Fibroblast of skin of right biceps (primary cell): ENCODE measurements at places on chromosomes 13 and 19.

- DNase-seq = no peak
Measured at GRCh38 chr13:27242702-27243101, 8.7 kb upstream of the RPL21 start.

DNA sequence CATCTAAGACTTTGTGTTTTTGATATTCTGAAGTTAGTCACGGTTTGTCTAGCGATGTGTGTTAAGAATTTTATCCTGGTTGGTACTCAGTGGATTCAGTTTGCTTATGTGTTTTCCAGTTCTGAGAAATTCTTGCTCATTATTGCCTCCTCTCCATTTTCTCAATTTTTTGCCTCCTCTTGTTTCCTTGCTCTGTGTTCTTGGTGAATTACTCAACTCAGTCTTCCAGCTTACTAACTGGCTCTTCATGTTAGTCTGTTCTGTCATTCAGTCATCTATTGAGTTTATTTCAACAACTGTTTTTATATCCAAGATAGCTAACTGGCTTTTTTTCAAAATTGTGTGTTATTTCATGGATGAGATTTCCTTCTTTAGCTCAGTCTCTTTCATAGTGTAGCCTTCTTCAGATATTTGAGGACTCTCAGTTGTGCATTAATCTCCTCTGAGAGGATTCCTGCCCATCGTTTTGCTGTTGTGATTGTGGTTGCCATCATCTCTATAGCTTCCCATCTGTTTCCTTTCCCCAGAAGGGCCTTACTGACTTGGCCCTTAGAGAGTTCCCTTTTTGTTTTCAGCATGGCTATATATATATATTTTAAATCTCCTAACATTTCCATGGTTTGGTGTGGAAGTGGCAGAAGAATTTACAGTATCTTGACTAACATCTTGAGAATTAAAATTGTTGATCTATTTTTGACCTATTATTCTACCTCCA, 6.2 kb downstream of the SETDB2 start:
- DNase-seq = no peak

DNA sequence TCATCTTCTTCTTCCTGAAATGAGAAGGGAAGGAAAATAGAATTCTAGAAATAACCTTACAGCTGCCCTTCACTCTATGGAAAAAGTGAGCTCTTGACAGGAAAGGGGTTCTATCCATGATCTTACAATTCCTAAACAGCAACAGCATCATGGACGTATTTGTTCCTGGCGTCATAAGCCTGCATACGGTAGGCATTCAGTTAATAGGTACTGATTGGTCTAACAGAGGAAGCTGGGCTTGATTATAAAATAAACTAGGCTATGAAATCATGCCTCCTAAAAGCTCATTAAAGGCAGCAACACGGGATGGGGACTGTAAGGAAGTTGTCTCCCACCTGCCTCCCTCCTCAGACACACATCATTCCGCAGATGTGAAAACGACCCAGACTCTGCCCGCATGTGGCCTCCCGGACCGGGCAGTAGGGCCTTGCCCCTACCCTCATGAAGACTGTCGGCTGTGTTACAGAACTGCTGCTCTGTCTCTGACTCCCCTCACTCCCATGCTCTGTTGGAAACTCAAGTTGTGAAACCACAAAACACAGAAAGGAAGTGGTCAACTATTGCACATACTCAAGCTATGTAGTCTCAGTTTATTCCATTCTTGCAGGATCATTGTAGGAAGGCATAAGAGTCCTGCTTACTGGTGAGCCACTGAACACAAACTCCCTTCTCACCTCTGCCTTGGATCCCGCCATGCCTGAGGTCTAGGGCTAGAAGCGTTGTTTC, 129.8 kb downstream of the DLEU7 start:
- DNase-seq = peak; percentile 92

GRCh38 chr13:93794197-93794885, 567.7 kb downstream of the GPC6 start:
- DNase-seq = no peak

DNA sequence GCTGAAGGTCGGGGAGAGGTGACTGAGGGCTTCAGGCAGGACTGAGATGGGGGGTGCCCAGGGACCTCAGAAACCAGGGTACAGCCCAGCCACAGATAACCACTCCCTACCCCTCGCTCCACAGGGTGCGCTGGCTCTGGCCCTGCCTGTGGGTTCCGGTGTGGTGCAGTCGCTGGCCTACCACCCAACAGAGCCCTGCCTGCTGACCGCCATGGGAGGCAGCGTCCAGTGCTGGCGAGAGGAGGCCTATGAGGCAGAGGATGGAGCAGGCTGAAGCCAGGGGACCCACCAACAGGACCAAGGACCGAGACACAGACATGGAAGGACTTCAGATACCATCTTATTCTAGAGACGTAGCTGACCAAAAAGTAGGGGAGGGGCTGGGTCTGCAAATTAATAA, 6.3 kb downstream of the DHPS start:
- no peak for DNase-seq

GRCh38 chr19:35272122-35272719, 3.5 kb downstream of the USF2 start:
- no peak for DNase-seq

DNA sequence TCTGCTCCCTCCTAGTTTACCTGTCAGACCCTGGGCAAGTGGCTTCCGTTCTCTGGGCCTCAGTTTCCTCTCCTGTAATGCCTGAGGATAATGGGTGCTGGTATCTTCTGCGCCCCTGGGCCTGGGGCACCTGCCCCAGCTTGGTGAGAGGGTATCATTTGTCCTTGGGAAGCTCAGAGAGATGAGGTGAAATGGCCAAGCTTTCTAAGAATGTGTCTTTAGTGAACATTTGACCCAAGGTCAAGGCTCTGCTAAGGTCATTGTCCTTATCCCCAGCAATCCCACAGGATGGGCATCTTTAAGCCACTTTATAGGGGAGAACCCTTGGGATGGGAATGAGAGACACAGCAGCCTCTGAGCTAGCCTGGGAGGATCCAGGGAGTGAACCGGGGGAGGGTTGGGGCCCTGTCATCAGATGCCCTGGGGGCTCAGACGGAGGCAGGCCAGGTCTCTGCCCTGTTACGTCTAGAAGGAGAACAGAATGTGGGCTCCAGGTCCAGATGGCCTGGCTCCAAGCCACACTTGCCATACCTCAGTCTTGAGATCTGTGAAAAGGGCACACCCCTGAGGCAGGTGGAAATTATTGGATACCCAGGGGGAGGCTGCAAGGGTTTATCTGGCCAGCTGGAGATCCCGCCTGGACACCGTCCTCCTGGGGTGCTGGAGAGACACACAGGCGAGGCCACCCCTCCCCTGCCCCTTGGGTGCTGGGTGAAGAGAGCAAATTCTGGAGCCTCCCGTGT, 1.1 kb upstream of the NFIC start:
- DNase-seq = peak; percentile 31

DNA sequence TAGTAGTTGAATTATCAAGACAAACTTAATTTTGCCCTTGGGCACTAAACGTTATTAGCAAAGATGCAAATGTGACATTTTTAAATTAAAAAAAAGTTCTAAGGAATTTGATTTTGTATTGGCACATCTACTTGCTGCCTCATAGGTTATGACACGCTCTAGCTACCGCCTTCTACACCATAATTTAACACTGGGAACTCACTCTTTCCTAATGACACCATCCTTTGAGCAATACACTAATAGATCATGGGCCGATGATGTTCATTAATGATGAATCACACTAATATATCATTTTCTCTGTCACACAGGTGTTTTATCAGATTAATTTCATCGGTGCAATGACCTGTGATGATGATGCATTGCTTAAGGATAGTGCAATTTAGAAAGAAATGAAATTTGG, 528.8 kb upstream of the PCDH9 start:
- no peak for DNase-seq

DNA sequence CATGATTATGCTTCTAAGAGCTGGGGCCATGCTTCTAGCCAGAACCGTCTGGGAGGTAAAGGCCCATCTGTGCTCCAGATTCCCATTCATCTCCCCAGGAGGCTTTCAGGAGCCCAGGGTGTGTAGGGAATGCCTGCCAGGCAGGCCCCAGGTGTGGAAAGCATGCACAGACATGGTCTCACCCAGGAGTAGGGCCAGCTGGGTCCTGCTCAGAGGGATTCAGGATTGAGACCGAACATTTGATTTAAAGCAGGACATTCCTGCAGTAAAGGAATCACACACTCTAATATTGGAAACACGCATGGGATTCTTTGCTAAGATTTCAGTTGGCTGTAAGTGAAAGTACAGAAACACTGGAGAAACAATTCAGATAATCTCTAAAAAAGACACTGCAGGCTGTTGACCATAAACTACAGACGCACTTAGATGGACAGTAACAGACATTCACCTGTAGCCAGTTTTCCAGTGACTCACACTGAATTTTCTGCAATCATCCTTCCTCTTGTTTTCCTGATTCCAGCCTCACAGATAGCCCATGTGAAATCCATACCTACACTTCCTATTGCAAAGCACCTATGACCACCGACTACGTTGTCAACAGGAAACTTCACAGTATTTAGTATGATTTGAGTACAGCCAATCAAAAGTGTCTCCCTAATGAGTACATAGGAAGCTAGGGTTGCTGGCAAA, 257.8 kb downstream of the TBC1D4 start:
- peak; percentile 25 for DNase-seq

DNA sequence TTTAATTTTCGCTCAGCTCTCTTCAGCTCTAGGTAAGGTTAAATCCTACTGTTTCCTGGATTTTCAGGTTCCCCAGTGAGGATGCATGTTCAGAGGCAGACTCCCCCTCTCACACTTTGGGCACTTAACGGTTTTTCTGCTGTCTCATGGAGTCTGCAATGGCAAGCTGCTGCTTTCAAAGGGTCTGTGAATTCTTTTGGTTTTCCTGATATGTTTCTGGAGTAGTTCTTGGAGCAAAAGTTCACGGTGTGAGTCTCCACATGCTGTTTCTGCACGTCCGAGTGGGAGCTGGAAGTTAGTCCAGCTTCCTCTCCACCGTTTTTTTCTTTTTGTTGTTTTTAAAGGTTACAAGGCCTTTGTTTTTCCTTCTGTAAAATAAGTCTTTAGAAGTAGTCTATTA, 35.4 kb downstream of the DNAJC15 start:
- no peak for DNase-seq

DNA sequence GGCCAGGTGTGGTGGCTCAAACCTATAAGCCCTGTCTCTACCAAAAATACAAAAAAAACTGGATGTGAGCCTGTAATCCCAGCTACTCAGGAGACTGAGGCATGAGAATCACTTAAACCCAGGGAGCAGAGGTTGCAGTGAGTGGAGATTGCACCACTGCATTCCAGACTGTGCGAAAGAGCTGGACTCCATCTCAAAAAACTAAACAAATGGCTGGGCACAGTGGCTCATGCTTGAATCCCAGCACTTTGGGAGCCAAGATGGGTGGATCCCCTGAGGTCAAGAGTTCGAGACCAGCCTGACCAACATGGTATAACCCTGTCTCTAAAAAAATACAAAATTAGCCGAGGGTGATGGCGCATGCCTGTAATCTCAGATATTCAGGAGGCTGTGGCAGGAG, 34.9 kb upstream of the ZNF83 start:
- no peak for DNase-seq
